ENCODE measurements at places on chromosomes 7 and 10. TPM values are rescaled to one million over a fixed set of nuclear protein-coding genes. Genes with fewer than 3 reads are reported as not detected.

Gene SLC29A4
- polyA plus RNA-seq = 1.0 TPM

Gene VWA2
- polyA plus RNA-seq = 0.11 TPM

Gene STK32C
- polyA plus RNA-seq = 8.0 TPM

Gene UTF1
- not detected for polyA plus RNA-seq

Gene SEMA3E
- polyA plus RNA-seq = 1.2 TPM

Data from fibroblast of lung (primary cell).